ENCODE measurements at places on chromosomes 4 and X.

- DNase-seq = no peak
Observed at GRCh38 chrX:48785540-48786214, 713 bp upstream of the GATA1 start.

GRCh38 chrX:85499400-85499799 lies 119.9 kb upstream of the POF1B start:
- DNase-seq = no peak

GRCh38 chr4:184644553-184645307 lies 4.5 kb downstream of the CASP3 start:
- DNase-seq = no peak

GRCh38 chr4:140816806-140817510 lies 60.8 kb upstream of the TBC1D9 start:
- DNase-seq = no peak

- DNase-seq = no peak
Observed at GRCh38 chr4:1752284-1753041, 31.1 kb downstream of the TACC3 start.

GRCh38 chrX:82734140-82734539 lies 774.0 kb upstream of the POU3F4 start:
- DNase-seq = no peak

- DNase-seq = no peak
Observed at GRCh38 chr4:5474756-5475155, 233.6 kb downstream of the EVC2 start.

DNA sequence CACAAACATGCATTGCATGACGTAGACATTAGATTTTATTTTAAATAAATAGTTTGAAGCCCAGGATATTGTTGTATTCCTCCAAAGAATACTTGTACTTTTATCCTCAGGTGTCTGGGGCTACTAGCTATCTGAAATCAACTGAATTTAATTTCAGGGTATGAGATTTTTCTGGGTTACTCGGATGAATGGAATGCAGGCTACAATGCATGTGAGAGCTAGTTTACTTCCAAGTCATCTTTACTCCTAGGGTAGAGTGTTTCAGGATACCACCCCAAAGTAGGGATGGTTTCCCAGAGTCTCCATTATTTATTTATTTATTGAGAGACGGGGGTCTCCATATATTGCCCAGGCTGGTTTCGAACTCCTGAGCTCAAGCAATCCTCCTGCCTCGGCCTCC lies 66.4 kb downstream of the HPRT1 start:
- DNase-seq = no peak

DNA sequence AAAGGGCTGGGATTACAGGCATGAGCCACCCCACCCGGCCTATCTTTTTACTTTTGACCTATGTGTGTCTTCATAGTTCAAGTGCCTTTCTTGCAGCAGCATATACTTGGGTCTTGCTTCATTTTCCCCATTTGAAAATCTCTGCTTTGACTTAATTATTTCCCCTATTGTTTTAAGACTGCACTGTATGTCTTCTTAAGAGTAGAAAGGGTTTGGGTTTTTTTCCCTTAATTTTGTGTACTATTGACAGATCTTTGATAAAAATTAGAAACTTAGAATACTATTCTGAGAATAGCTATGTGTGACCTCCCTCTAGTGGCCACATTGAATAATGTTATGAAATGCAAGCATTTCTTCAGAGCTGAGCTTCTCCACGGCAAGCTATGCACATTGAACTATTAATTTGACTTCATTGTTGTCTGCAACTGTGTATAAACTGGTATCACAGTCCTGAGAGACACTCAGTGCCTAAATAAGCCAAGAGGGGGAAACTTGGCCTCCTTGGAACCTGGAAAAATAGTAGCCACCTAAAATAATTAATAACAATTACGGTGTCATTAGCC lies 8.7 kb upstream of the SLC25A4 start:
- peak; percentile 21 for DNase-seq

GRCh38 chr4:175411251-175411650 lies 400.8 kb downstream of the GPM6A start:
- no peak for DNase-seq

GRCh38 chr4:35164063-35164462 lies 1080.3 kb downstream of the ARAP2 start:
- no peak for DNase-seq

GRCh38 chr4:40199999-40200874 lies 3.4 kb downstream of the RHOH start:
- no peak for DNase-seq

- peak; percentile 17 for DNase-seq
Observed at GRCh38 chr4:25031077-25031621, 403 bp upstream of the LGI2 start.

DNA sequence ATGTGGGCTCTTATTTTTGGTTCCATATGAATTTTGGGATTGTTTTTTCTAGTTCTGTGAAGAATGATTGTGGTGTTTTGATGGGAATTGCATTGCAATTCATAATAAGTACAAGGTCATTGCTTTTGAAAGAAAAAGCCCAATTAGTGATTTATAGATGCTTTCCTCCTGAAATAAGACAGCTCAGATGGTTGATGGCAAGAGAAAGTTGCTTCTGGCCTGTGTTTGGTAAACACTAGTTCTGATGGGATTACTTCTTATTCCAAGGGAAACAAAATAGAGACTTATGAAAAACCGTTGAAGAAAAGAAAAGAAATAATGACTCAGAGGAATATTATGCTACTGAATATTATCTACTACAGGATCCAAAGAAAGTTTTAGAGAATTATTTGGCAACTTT lies 144.9 kb downstream of the SPANXA1 start:
- DNase-seq = no peak

DNA sequence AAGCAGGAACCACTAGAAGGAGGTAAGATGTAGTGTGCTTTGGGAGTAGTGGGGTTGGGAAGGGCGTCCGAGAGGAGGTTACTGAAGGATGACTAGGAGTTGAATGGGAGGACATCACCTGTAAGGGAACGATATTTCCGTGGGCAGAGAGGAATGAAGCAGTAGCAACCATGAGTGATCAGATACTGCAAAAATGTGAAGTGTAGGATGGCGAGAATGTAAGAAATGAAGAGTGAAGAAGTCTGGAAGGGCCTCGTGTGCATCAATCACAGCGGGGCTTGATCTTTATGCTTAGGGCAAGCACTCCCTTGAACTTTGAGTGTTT lies 594 bp downstream of the MSMO1 start:
- no peak for DNase-seq

DNA sequence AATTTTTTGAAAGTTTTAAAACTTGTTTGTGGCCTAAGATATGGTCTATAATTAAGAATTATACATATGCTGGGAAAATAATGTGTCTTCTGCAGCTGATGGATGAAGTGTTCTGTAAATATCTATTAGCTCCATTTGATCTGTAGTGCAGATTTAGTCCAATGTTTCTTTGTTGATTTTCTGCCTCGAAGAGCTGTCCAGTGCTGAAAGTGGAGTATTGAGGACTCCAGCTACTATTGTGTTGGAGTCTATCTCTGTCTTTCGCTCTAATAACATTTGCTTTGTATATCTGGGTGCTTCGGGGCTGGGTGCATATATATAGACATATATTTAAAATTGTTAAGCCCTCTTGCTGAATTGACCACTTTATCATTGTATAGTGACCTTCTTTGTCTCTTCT lies 2127.3 kb downstream of the PCDH7 start:
- no peak for DNase-seq

DNA sequence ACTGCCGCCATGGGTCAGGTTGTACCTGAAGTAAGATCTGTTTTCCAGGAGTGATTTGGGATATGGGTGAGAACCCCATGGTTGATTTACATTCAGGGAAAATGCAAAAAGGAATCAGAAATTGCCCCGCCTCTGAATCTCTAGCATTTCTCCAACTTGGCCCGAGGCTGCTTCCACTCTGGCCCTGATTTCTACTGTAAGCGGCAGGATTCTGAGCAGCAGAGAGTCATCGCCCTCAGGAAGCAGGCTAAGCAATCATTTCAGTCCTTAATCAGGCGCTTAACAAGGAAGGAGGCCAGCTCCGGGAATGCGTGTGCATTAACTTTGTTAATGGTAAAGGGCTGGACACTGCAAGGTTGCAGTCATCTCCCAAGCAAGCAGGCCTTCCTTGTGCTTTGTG lies 88.5 kb upstream of the DHX15 start:
- DNase-seq = no peak

DNA sequence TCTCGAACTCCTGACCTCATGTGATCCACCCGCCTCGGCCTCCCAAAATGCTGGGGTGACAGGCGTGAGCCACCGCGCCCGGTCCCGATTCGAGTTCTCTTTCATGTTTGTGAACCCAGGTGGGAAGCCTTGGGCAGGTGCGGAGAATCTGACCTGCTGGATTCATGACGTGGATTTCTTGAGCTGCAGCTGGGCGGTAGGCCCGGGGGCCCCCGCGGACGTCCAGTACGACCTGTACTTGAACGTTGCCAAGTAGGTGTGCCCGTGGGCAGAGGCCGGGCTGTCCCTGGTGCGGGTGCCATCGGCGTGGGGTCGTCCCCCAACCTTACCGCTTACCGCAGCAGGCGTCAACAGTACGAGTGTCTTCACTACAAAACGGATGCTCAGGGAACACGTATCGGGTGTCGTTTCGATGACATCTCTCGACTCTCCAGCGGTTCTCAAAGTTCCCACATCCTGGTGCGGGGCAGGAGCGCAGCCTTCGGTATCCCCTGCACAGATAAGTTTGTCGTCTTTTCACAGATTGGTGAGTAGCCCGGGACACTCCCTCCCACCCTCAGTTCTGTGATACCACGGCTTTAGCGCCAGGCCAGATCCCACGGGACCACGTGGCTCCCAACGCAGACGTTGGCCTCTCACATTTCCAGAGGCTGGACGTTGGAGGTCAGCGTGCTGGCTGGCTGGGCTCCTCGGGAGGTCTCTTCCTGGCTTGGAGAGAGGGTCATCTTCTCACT lies 15.6 kb downstream of the IL3RA start:
- no peak for DNase-seq

GRCh38 chr4:127084666-127085065 lies 548.1 kb upstream of the INTU start:
- DNase-seq = no peak

DNA sequence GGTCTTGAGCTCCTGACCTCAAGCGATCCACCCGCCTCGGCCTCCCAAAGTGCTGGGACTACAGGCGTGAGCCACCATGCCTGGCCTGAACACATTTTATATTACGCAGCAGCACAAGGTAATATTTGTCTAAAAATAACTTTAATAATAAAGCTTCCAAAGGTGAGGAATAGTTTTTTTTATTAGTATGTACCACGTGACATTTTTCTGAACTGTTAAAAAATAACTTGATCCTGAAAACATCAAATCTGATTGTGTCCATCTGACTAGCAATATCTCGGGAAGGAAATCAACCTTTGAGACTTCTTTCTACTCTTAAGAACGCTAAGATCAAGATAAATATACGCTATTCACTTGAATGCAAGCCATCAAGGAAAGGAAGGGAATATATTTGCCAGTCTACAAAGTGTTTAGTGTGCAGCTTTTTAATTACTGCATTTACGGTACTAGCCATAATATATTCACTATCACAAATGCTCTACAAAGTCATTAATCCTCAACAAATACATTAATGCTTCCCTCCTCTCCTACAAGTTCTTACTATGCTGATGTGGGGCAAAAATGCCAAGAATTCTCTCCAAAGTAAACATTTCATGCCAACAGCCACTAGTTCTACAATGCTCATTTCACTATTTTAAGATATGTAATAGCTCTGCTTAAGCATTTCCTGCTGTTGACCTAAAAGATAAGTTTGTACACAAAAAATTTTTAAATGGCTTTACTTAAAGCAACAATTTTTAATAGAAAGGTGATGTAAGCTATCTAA lies 143.6 kb downstream of the APBB2 start:
- no peak for DNase-seq

DNA sequence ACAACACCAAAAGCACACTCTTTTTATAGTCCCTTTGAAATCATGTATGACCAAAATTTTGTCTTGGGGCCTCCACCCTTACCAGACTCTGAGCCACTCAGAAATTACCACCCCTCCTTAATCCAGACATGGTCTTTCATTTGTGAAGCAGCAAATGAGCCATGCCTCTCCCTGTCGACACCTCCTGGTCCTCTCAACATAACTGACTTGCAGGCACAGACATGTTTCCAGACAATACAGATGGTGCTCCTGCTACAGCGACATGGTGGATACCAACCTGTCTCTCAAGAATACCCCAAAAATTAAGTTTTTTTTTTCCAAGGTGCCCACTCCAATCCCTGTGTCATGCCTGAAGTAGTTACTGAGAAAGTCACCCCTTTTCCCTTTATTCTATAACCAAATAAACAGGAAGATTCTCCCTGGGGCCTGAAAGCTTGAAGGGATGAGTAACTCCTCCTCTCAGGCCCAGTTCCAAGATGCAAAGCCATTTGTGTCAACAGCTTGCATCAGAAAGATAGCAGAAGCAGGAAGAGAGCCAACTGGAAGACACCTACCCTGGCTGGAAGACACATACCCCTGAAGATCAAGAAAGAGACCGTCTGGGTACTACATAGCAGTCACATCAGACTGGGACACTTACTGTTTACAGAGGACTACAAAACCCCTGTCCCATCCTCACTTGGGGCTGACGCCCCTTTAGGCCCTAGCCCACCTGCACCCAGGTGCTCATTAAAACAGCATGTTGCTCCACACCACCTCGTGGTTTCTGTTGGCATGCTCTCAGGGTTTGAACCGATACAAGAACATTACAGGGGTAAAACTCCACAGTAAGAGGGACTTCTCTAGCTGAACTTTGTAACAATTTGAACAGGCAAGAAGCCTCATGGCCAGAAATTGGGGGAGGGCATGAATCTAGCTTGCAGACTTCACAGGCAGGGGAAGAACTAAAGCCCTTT lies 5.5 kb upstream of the UGT2B17 start:
- no peak for DNase-seq

DNA sequence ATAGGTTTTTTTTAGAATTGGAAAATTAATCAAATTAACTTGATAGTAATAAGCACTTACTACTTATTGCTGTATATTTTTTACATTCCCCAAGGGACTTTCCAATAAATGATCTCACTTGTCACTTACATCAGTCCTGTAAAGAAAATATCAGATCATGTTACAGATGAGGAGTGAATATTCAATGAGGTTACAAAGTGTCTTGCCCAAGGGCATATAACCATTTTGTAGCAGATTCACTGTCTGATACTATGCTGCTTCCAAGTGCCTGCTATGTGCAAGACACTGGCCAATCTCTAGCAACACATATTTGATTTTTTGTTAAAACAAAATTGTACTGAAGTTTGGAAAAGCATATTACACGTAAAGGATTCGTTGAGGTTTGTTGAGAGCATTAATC lies 1287.7 kb downstream of the FAM133A start:
- no peak for DNase-seq

- peak; percentile 36 for DNase-seq
Observed at GRCh38 chrX:56788717-56789122, 59.7 kb downstream of the NBDY start.

DNA sequence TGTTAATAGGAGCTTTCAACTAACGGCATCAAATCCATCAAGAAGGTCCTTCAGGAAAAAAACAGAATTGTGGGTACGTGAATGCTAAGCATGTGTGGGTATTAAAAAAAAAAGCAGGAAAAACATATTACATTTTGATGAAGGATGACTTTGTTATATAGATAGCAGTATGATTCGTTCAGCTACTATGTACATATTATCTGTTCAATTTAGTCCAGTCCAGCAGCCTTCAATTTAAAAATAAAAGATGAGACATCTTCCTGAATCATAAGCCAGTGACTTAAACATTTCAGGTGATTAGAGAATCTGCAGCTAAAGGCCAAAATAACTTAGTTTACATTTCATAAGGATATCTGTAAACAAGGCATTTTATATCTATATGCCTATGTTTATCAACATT lies 63.4 kb downstream of the LCORL start:
- DNase-seq = no peak

Measured in HEK293T (cell line).